Activated CD8-positive, alpha-beta T cell treated with anti-CD3 and anti-CD28 coated beads for 36 hours (primary cell): ENCODE measurements at places on chromosomes 7 and 10. TPM values are rescaled to one million over a fixed set of nuclear protein-coding genes. Genes with fewer than 3 reads are reported as not detected.

DNA sequence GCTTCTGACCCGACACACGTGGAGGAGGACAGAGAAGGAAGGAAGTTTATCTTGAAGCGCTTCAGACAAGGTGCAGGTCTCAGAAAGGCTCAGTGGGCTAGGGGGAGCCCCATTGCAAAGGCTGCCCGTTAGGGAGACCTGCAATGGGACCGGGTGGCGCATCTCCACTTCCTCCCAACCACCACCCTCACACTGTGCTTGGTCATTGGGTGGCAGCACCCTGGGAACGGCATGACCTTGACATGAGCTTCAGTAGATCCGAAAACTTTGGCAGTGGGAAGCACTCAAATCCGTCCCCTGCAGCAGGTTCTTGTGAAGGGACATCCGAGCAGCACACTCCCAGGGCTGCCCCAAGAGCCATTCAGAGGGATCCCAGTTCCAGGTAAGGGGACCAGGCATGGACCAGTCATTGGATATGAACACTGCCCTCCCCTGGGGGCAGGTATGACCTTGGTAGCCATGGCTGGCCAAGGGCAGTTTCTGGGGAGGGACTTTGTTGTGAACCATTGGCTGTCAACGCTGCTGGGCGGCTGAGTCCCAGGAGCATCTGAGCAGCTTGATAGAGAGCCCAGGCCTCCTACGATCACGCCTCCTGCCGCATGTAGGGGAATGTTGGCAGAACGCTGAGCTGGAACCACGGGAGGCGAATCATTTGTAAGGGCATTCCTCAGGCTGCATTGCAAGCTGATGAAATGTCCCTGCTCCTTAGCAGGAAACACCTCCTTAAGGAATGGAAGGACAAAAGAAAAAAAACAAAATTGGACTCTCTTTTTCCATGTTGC, 31.7 kb downstream of the GALNTL5 start:
- H3K4me1 ChIP-seq: no peaks in the 10 kb centered on the region
- DNase-seq: no peak
- H3K4me3 ChIP-seq: no peak overlapping the region
- H3K27me3 ChIP-seq: peaks cover 5% of the 10 kb centered on the region
- no peak overlapping the region for H3K27ac ChIP-seq

GRCh38 chr10:88877298-88877697, 2.7 kb upstream of the STAMBPL1 start:
- peaks cover 13% of the 10 kb centered on the region for H3K36me3 ChIP-seq
- no peak overlapping the region for H3K27ac ChIP-seq
- no peak overlapping the region for H3K4me3 ChIP-seq
- peaks cover 2% of the 10 kb centered on the region for H3K27me3 ChIP-seq

HGF gene
- not detected for total RNA-seq

DNA sequence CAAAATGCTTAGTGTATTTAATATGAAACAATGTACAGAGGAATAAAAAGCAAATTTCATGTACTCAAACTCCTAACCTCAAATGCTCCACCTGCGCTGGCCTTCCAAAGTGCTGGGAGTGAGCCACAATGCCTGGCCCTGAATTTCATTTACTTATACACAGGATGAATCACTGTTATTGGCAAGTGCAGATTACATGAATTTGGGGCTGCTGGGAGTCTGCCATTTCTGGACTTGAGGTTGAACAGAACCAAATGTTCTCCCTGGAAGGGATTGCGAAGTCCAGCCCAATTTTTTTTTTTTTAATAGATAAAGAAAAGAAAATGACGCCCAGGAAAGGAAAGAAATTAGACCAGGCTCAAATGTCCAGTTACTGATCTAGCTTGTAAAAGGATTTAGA, 6.8 kb upstream of the CSTF2T start:
- DNase-seq: no peak
- H3K27ac ChIP-seq: no peak overlapping the region
- peaks cover 13% of the 10 kb centered on the region for H3K4me1 ChIP-seq
- H3K36me3 ChIP-seq: no peaks in the 10 kb centered on the region

DNA sequence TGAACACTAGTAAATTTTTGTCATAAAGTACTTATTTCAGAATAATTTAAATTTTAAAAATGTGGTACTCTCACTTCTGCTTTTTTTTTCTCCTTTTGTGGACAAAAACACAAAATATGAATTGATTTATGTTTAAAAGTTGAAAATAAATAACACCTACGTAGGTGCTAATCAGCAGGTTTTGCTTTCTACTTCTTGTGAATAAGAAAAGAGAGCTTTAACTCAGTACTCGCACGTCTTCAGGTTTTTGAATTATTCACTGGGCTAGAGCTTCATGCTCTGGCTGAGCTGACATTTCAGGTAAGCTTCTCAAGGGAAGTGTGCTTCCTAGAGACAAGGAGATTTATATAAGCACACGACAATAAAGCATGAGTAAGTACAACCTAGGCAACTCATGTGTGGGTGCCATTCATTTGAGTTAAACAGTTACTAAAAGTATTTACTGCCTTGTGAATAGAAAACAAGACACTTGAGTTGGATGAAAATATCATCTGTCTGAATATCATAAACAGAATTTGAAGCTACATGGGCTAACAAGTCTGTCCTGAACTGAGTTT, 190.0 kb upstream of the POT1 start:
- H3K4me3 ChIP-seq: no peak overlapping the region
- no peak for DNase-seq
- no peak overlapping the region for H3K27ac ChIP-seq
- H3K4me1 ChIP-seq: no peaks in the 10 kb centered on the region
- H3K36me3 ChIP-seq: no peaks in the 10 kb centered on the region
- H3K27me3 ChIP-seq: no peaks in the 10 kb centered on the region

DNA sequence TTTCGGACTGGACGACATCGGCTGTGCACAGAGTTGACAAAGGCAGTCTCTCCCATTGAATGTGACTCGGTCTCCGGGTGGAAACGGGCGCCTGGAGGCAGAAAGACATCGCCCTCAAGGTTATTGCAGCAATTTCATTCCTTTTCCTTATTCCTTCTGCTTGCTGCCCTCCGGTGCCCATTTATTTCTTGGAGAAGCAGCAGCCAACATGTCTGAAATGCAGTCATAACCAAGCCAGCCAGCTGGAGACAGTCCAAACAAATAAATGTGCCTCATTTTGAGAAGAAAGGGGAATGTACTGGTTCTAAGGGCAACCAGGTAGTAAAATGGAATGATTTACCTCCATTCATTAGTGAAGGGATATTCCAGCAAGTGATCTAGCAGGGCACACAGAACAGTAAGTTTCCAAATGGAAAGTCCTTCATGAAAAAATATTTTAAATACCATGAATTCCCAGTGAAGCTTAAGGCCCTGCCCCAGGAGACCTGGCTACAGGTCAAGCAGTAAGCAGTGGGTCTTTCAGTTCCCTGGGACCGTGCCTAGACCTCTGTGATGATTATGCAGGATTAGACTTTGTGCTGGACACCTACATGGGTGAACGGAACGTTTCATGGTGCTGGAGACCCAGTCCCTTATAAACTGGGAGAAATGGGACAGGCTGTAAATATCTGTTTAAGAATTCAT, 86.6 kb downstream of the ABLIM1 start:
- H3K27ac ChIP-seq: no peak overlapping the region
- no peaks in the 10 kb centered on the region for H3K4me1 ChIP-seq
- no peak overlapping the region for H3K4me3 ChIP-seq
- H3K36me3 ChIP-seq: no peaks in the 10 kb centered on the region
